ENCODE measurements at places on chromosomes 12 and 14. TPM values are rescaled to one million over a fixed set of nuclear protein-coding genes. Genes with fewer than 3 reads are reported as not detected.
A peak's percentile ranks its signal among the peaks of the same experiment; 100 is the strongest.

C14orf180 gene
- 6.1 TPM for total RNA-seq

GRCh38 chr12:65740873-65741600 lies 83.2 kb upstream of the HMGA2 start:
- peak; percentile 71 for DNase-seq

DNA sequence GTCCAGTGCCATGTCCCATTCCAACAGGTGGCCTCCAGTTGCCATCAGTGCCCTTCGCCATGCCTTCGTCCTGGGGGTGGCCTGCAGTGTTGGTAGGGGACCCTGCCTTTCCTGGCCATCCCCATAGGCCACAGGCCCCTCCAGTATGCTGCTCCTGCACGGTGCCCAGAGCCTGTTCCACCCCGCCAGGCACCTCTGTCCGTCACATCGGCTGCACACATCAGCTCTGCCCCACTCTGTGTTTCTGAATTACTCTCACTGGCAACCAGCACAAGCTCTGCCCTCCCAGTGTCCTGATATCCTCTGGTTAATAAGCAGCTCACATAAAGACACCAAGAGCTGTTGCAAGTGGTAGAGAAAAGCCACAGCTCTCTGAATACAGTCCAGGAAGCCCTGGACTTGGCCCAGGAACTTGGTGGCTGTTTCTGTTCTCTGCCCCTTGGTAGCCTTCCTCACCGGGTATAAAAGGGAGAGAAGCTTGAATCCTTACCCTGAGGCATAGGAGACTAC lies 31.3 kb upstream of the ATP2A2 start:
- no peak for DNase-seq

GRCh38 chr14:57061009-57061711 lies 207.5 kb downstream of the EXOC5 start:
- DNase-seq = no peak

- no peak for DNase-seq
Observed at GRCh38 chr14:90551733-90552464, 155.1 kb downstream of the CALM1 start.

DNA sequence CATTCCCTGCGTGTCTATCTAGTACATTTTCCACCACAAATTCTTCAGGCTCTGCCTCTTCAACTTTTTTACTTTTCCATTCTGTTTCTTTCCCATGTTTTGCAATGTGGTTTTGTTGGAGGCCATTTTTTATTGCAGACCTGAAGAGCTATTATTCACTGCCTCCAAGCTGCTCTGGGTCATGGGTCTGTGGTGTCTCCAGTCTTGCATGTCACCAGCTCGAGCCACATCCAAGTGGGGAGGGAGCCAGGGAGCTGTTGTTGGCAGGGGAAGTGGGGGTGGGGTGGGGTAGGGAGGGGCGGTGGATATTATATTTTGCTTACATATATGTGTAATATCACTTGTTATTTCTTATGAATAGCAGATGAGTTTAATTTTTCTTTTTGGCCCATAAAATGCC lies 69.1 kb downstream of the VEZT start:
- DNase-seq = no peak

GRCh38 chr12:30970559-30971197 lies 44.1 kb downstream of the TSPAN11 start:
- no peak for DNase-seq

GRCh38 chr12:27385766-27386564 lies 53.3 kb downstream of the BMAL2 start:
- DNase-seq = no peak

- no peak for DNase-seq
Observed at GRCh38 chr14:61108496-61109141, 127.6 kb downstream of the SLC38A6 start.

Measured in tibial nerve (tissue), 4 donors.